Aorta (tissue), 5 donors: ENCODE measurements at places on chromosomes 16 and 17. TPM values are rescaled to one million over a fixed set of nuclear protein-coding genes. Genes with fewer than 3 reads are reported as not detected.
A peak's percentile ranks its signal among the peaks of the same experiment; 100 is the strongest.

- H3K27me3 ChIP-seq = no peaks in the 10 kb centered on the region
- no peak overlapping the region for H3K4me3 ChIP-seq
- H3K4me1 ChIP-seq = no peaks in the 10 kb centered on the region
- no peaks in the 10 kb centered on the region for H3K36me3 ChIP-seq
- no peak for DNase-seq
Measured at GRCh38 chr16:48212033-48212432, 32.1 kb upstream of the LONP2 start.

Gene KRTAP3-2
- not detected for total RNA-seq

Gene GAST
- not detected for total RNA-seq

GRCh38 chr16:85948138-85948509, 49.2 kb downstream of the IRF8 start:
- H3K27me3 ChIP-seq = no peaks in the 10 kb centered on the region
- no peak overlapping the region for H3K4me3 ChIP-seq
- no peak for DNase-seq
- no peaks in the 10 kb centered on the region for H3K36me3 ChIP-seq
- H3K4me1 ChIP-seq = no peaks in the 10 kb centered on the region
- H3K27ac ChIP-seq = no peak overlapping the region

Gene SUZ12
- 18.3 TPM for total RNA-seq

GRCh38 chr16:28326881-28327610, 34.7 kb downstream of the SBK1 start:
- H3K4me1 ChIP-seq = no peaks in the 10 kb centered on the region
- no peaks in the 10 kb centered on the region for H3K27me3 ChIP-seq
- no peak overlapping the region for H3K27ac ChIP-seq
- peak; percentile 73 for DNase-seq

- no peaks in the 10 kb centered on the region for H3K27me3 ChIP-seq
- no peak overlapping the region for H3K4me3 ChIP-seq
- H3K27ac ChIP-seq = no peak overlapping the region
- DNase-seq = no peak
Measured at GRCh38 chr17:3891626-3892094, 1.2 kb downstream of the CAMKK1 start.

GRCh38 chr16:1156055-1156982, 3.4 kb downstream of the CACNA1H start:
- no peak overlapping the region for H3K4me3 ChIP-seq
- no peak overlapping the region for H3K27ac ChIP-seq
- H3K27me3 ChIP-seq = no peaks in the 10 kb centered on the region
- H3K36me3 ChIP-seq = no peaks in the 10 kb centered on the region
- no peak for DNase-seq
- no peaks in the 10 kb centered on the region for H3K4me1 ChIP-seq

Gene RHBDL3
- total RNA-seq = 0.29 TPM
